ENCODE measurements at places on chromosomes 12 and 14. TPM values are rescaled to one million over a fixed set of nuclear protein-coding genes. Genes with fewer than 3 reads are reported as not detected.

WNT1 gene
- not detected for total RNA-seq

GOLGA5 gene
- 73.1 TPM for total RNA-seq

SRRM4 gene
- total RNA-seq = not detected

SLC39A5 gene
- total RNA-seq = not detected

NEDD8 gene
- 56.3 TPM for total RNA-seq

GRCh38 chr12:102197789-102198188 is at the start of gene PMCH:
PMCH (minus strand) TSS chr12:102197833; CDS start chr12:102197770, 63 bp downstream.
- DNase-seq = peak; percentile 49

DNA sequence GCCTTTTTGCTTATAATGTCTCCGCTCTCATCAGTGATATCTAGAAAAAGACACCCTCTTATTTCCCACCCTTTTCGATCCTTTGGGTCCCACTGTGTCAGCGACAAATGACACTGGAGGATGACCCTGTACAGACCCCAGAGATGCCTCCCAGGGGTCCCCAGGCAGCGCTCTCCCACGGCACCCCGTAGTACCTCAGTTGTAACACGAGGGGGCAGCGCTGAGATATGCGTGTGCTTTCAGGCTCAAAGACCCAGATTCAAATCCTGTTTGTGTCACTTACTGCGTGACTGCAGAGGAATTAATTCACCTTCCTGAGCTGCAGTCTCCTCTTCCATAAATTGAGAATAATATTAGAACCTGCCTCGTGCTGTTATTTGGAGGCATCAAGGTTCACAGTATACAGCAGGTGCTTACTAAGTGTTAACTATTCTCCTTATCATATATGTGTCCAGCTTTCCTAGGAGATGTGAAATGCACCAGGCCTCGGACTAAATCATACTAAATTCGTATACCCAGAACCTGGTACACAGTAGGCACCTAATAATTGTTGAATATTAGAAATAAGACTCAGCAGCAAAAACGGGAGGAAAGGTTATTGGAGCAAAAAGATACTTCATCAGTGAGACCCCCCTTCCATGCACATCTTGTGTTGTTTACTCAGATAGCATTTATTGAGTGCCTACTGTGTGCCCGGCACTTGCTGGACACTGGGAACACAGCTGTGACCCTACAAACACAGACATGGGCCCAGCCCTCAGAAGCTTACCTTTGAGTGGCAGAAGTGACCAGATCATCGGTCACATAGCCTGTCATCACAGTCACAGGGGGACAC is 99.9 kb downstream of the PHETA1 start:
- no peak for DNase-seq

DNA sequence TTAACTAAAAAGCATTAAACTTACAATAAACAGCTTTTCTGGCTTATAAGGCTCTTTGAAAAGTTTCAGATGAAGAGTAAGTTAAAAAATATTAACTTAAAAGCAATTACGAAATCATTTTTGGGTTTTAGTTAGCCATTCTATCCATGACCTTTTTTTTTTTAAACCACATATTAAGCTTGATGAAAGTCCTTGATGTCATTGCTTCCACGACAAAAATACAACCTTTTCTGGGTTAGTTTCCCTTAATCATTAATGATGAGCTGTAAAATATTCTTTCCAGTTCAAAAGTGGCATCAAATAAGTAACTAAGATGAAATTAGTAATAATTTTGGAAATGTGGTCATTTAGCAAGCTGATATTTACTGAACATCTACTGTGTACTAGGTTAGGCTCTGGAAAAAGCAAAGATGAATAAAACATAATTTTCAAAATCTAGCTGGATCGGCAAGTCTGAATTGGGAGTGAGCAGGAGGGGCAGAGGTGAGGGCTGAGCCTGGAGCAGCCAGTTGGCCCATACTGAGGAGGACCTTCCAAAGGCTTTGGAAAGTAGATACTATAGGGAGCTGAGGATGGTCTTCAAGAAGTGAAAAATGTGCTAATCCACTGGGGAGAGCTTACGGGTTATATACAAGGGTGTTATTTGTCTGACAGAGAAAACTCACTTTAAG is 345.2 kb downstream of the ZFP36L1 start:
- no peak for DNase-seq

DNA sequence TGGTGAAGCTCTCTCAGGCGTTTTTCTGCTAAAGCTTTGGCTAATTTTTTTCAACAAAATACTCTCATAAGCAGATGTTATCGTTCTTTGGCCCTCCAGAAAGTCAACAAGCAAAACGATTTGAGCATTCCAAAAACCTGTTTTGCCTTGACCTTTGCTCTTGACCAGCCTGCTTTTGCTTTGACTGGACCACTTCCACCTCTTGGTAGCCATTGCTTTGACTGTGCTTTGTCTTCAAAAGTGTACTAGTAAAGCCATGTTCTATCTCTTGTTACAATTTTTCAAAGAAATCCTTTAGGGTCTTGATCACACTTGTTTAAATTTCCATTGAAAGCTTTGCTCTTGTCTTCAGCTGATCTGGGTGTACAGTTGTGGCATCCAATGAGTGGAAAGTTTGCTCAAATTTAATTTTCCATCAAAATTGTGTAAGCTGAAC is 10.7 kb upstream of the ARID4A start:
- no peak for DNase-seq

DNA sequence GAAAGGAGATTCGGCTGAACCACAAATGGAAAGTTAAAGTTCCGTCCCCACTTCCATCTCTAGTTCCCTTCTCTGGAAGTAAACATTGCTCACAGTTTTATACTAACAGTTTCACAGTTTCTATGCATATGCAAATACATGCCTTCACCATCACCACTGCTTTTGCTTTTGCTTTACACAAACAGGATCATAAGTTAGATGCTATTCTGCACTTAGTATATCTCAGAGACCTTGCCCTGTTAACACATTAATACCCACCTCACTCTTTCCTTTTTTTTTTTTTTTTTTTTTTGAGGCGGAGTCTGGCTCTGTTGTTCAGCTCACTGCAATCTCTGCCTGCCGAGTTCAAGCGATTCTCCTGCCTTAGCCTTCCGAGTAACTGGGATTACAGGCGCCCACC is 890 bp downstream of the TEP1 start:
- DNase-seq = peak; percentile 71

- no peak for DNase-seq
Observed at GRCh38 chr12:89179245-89179644, 173.1 kb downstream of the DUSP6 start.

- peak; percentile 58 for DNase-seq
Observed at GRCh38 chr12:109999983-110000505, 814 bp downstream of the ANKRD13A start.

DNA sequence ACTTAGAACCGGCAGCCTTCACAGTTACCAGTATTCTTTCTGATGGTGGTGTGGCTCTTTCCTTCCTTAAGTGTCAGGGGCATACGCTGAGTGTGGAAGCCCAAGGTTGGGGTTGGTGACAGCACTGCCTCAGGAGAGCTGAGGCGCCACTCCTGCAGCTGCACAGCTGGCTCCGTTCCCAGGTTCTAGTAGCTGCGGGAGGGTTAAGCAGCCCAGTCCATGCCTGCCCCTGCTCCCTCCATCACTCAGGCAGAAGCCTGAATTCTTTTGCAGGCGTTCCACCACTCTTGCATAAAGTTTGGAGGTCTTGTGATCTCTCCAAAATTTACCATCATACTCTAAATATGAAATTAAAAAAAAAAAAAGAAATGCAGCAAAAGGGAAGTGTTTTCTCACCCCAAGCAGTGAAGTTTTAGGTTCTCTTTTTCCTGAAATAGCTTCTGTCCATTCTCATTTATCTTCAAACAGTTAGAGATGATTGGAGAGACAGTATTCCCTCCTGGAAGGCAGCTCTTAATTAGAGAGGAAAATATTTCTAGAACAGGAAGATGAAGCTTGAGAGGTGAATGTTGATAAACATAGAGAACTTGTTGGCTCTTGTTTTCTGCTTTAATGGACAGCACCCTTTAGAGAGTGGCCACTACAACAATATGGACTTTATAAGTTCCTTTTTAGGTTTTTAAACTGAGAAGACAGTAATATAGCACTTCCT is 136.1 kb downstream of the FGD4 start:
- peak; percentile 29 for DNase-seq

GRCh38 chr12:120066341-120066740 is 50.2 kb downstream of the RAB35 start:
- DNase-seq = no peak

GRCh38 chr14:90518941-90519256 is 122.1 kb downstream of the CALM1 start:
- DNase-seq = peak; percentile 77
